ENCODE measurements at places on chromosomes 7 and 10.

GRCh38 chr10:12308736-12309375 lies 40.5 kb upstream of the CAMK1D start:
- DNase-seq, result no peak

GRCh38 chr10:75398692-75399460 lies 2.7 kb downstream of the ZNF503 start:
- DNase-seq, result no peak

DNA sequence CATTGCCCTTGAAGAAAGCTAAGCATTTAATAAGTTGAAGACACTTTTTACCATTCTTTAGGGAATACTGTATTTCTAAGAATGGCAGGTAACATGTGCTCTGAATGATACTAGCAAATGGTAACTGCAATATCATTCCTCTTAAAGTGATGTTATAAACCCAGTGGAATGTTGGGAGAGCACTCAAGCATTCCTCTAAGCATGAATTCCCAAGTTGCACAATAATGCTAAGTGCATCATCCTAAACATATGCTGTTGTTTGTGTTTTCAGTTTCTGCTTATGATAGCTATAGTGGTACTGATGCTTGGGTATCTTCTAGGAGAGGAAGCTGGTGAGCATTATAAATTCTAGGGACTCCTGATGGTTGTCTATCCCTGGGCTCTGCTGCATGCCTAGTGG lies 673.9 kb downstream of the PHTF2 start:
- no peak for DNase-seq

DNA sequence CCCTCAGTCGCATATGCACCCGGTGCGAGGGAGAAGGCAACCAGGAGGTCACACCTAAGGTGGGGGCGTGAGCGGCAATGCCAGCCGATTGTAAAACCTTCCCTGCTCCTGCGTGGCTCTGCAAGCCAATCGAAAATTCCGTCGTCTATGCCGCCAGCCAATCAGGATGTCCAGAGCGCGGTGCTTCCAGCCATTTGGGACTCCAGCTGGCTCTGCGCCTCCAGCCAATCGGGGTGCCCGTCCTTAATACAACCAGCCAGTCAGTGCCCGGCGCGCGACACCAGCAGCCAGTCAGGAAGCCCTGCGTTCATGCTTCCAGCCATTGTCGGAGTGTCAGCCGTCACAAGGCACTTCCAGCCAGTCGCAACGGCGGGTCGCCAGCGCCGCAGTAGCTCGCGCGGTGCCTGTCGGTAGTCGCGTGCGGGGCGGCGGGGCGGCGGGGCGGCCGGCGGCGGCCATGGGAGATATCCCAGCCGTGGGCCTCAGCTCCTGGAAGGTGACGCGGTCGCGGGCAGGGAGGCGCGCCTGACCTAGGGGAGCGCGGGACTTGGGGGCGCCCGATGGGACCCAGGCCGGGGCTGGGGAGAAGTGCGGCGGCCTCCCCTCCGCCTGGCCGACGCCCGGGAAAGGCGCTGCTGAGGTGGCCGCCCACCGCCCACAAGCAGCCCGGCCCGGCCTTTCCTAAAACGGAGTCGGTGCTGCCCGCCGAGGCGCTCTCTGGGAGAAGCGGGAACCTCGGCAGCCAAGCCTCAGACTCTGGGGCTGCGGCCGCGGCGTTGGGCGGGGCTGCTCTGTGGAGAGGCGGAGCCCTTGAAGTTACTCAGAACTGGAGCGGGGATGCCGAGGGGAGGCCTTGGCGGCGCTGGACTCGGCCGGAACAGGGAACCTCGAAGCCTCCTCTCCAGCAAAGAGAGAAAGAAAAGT lies at the start of gene AKR1E2:
TSS of gene AKR1E2 (plus strand) at position 340 of the 924 bp plus-strand sequence. CDS start at position 458, 118 bp downstream.
- peak; percentile 82 for DNase-seq

DNA sequence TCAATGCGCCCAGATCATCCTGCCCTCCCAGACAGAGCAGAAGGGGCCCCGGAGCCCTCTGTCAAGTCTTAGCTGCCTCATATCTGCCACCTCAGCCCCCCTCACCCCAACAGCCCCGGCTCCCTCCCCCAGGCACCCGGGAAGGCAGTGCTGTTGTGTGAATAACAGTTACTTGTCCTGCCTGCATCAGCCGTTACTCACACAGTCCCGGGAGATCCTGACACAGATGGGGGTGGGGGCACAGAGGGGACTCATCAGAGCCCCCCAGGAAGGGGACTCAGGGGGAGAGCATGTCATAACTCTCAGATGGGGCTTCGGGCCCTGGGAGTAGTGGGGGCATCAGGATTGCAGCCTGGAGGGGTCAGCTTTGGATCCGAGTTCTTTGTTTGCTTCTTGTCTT lies 12.4 kb upstream of the SERPINE1 start:
- DNase-seq, result no peak

- no peak for DNase-seq
Observed at GRCh38 chr10:17423632-17424186, 30.7 kb downstream of the ST8SIA6 start.

DNA sequence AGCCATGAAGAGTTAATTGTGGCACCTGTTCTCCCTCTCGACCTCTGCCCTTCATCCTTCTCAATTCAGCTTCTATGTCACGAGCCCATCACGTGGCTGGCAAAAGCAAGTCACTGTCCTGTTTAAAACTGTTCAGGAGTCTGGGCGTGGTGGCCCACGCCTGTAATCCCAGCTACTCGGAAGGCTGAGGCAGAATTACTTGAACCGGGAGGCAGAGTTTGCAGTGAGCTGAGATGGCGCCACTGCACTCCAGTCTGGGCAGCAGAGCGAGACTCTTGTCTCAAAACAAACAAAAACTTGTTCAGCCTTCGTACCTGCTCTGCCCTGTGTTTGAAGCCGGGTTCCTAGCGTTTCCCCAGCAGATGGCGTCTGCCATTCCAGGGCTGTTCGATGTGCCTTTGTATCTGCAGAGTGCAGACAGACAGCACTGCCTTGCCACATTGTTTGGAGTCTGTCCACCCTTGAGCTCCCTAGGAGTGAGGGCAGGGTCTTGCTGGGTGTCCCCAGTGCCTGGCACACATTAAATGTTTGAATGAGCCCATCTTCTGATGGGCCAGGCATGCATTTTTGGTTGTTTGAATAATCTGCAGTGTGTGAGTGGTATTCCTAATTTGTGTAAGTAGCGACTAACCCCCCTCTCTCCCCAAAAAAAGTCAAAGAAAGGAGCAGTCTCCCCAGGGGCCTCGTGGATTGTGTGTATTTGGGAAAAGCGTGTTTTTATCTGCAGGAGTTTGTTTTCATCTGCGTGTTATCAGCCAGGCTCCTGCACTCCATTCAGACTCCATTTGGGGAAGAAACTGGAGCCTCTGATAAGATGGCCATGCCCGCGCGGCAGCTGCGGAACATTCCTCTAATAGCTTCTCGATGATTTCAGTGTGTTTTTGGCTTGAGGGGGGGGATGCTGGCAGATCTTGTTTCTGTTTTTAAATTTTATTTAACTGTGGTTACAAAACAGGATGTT lies 61.2 kb downstream of the DNAJB6 start:
- no peak for DNase-seq

- no peak for DNase-seq
Observed at GRCh38 chr10:120360571-120360970, 96.5 kb upstream of the PLPP4 start.

DNA sequence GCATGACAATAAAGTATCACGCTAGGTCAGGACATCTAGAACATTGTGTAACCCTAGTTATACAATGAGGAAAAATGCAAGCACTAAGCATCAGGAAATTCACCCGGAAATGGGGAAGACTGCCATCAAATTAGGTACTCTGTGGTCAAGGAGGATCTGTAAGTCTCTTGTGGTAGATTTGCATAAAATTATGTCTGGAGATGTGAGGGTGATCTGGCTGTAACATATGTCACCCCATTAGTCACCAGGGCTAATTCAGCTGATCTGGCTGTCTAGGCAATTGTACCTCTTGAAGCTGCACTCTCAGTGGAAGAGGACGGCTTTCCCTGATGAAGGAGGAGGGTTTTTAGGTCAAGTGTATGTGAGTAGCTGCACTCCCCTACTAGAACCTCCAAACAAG lies 14.8 kb downstream of the AKR1D1 start:
- no peak for DNase-seq

DNA sequence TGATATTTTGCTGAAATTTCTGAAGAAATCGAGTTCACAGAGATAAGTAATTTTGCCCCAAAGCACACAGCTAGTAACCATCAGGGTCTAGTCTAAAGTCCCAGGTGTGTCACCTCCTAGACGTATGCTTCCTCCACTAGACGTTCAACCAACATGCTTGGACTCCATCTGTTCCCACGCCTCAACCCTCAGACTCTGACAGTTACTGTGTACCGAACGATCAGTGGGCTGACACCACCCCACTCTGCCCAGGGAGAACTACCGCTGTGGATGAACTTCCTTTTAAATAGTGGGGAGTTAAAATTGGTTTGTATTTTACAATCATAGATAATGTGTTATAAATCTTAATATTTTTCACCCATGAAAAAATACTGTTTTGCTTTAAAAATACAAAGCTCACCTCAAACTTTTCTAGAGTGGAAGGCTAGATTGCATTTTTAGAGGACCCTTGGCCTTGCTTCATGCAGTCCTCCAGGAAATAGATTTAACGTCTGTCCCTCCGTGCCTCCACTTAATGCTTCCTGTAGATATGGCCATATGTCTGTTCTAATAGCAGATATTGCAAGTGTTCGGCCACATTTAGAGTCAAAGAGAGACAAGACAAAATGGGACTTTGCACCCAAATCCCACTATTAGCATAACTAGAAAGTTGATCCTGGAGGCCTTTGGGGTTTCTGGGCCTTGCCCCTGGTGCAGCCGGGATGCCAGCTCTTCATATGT lies 91.4 kb upstream of the ZPBP start:
- no peak for DNase-seq

- no peak for DNase-seq
Observed at GRCh38 chr10:89524279-89524678, 11.1 kb downstream of the SLC16A12 start.

DNA sequence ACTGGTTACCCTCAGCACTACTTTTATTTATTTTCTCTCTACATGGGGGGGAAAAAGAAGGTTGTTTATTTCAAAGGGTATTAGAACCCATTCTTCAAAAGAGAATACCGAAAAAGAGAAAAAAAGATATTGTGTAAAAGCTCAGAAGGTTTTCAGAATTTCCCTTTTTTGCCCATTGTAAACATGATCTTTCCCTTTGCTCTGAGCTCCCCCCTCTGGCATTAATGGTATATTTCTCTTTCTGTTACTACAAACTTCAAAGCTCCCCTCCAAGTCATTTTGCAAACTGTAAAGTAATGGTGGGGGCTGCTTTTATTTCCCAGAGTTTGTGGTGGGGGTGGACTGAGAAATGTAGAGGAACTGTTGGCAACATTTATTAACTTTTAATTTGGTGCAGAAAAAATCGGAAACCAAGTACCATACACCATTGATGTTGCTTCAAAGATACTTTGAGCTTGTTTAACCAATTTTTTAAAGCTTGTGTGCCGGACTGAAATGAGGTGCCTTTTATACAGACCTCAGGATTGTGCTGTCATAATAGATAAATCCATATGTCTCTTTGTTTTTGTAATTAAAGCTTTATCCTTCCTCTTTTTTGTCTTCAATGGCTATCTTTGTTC lies 181.5 kb downstream of the EXOC4 start:
- DNase-seq, result peak; percentile 8

- no peak for DNase-seq
Observed at GRCh38 chr10:63456437-63457210, 9.2 kb downstream of the JMJD1C start.

DNA sequence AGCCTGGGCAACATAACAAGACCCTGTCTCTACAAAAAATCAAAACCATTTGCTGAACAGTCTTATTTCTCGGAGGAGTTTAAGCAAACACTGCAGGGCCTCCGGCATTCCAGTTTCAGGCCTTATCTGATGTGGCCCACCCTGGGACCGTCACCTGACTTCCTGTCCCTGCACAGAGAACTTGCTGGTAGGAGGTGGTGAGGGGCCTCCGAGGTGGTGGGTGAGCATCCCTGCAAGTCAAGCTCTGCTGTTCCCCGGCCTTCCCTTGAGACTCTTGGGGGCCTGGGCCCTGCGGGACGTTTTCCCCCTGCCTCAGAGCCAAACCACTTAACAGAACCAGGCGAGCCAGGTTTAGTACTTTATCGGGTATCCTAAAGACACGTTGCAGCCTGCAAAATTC lies 44.5 kb upstream of the AP5Z1 start:
- DNase-seq, result no peak

DNA sequence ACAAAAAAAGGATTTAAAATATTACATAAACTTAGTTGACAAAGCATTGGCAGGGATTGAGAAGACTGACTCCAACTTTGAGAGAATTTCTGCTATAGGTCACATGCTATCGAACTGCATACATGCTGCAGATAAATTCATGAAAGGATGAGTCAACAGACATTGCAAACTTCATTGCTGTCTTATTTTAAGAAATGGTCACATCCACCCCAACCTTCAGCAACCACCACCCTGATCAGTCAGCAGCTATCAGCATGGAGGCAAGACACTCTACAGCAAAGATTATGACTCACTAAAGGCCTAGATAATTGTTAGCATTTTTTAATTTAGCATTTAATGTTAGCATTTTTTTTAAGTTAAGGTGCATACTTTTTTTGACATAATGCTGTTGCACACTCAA lies 73.6 kb downstream of the AGK start:
- DNase-seq, result no peak

DNA sequence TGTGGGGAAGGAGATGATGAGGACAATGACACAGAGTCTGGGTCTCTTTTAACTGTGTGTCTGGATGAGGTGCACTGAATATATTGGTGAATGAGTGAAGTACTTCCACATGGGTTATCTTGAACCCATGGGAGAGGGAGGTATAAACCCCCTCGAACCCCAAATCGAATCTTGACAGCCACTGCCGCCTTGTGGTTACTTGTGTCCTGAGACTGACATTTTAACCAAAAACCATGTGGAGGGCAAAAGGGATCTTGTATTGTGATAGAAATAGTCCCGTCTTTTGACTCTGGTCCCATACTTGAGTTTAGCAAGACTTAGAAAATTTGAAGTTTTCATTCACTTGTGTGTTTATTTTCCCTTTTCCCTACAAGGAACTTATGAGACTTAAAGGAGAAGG lies 283.3 kb downstream of the PHTF2 start:
- DNase-seq, result no peak

DNA sequence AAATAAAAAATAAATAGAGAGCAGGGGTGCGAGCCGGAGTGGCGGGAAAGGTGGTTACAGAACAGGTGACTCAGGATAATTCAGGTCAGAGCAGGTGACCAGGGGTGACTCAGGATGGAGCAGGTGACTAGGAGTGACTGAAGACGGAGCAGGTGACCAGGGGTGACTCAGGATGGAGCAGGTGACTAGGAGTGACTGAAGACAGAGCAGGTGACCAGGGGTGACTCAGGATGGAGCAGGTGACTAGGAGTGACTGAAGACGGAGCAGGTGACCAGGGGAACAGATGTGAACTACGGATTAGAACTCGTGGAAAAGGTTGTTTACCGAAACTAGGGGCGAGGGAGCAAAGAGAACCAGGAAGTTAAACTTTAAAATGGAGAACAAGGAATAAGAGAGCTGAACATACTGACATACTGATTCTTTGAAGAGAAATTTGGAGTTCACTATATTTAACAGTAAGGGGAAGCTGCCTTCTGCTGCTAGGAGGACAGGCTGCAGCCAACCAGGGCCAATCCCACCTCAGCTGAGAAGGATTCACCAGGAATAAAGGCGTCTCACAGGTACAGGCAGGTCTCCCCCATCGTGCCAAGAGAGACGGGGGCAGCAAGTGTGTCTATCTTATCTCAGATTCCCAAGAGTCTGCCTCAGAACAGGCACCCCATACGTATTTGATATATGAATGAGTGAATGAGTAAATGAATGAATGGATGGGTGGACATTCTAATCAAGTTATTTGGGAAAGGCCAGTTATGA lies 101.3 kb downstream of the CPXM2 start:
- no peak for DNase-seq

Measured in CD4-positive, alpha-beta T cell treated with Interleukin-2 at 100 ng/mL for 4 hours (primary cell).